ENCODE measurements at places on chromosomes 4 and X. TPM values are rescaled to one million over a fixed set of nuclear protein-coding genes. Genes with fewer than 3 reads are reported as not detected.

Gene BMPR1B
- 0.62 TPM for total RNA-seq

Gene SPANXN3
- not detected for total RNA-seq

Gene RIPPLY1
- total RNA-seq = not detected

Gene ZNF141
- not detected for total RNA-seq

Gene XG
- total RNA-seq = not detected

Gene REPS2
- 4.5 TPM for total RNA-seq

Gene TMSB15C
- total RNA-seq = 2.1 TPM

Gene ATP2B3
- 0.21 TPM for total RNA-seq

- no peak for DNase-seq
These were observed 105.9 kb downstream of the TEX13A start for GRCh38 chrX:105114554-105115130.

GRCh38 chr4:165756836-165757235, 116.2 kb upstream of the TLL1 start:
- DNase-seq = no peak

DNA sequence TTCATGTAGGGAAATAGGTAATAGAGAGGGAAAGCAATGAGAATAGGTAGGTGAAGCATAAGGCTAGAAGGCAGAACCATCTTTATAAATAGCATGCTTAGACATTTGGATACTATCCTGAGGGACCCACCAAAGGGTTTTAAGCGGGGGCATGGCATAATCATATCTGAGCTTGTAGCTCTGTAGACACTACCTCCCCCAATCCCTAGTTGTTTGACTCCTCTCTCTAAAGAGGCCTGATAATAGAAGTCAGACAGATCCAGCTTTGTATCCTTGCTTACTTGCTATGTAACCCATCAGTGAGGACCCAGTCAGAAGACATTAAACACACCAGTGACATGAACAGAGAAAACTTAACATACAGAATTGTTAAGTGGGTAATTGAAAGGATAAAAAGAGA, 58.7 kb downstream of the SCFD2 start:
- DNase-seq = no peak

- no peak for DNase-seq
These were observed 338.9 kb downstream of the DHX15 start for GRCh38 chr4:24245491-24245820.

DNA sequence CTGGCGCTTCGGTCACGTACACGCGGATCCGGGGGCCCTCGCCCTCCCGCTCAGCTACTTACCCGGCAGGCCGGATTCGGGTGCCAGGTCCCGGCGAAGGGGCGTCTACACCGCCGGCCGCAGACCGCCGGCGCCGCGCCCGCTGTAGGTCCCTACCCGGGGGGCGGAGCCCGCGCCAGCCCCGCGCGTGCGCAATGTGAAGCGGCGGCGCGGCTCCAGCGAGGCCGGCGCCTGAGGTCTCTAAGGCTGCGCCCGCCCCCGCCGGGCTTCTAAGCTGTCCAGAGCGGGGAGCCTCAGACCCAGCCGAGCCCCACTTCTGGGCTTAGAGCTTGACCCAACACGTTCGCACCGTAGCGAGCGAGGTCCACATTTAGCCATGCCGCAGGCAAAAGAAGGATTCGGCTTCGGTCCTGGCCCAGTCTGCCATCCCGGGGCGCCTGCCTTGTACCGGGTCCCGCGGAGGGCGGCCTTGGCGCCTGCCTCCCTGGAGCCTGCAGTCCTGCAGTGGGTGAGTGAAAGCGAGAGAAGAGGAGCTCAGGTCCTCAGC, at the start of gene ZNF518B:
TSS of gene ZNF518B (minus strand) at position 172 of the 547 bp plus-strand sequence. CDS start 11,098 bp downstream, outside the sequence.
- no peak for DNase-seq

- DNase-seq = no peak
These were observed 406.8 kb downstream of the SLITRK2 start for GRCh38 chrX:146224442-146224841.

DNA sequence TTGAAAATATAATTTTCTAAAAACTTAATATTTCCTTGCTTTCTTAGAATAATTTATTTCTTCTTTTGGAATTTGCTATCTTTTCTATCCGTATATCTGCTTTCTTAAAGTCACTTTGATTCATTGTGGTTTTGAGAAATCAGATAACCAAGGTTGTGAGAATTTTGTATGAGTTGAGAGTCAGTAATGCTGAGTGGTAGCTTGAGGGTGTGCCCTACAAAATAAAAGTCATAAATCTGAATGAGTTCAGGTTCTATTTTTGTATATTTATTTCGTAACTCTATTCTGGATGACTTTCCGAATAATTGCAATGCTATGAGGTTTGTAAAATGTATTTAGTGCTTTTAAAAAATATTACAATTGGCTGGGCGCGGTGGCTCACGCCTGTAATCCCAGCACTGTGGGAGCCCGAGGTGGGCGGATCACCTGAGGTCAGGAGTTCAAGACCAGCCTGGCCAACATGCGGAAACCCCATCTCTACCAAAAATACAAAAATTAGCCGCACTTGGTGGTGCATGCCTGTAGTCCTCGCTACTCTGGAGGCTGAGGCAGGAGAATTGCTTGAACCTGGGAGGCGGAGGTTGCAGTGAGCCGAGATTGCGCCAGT, 8.9 kb downstream of the COPS4 start:
- DNase-seq = no peak

DNA sequence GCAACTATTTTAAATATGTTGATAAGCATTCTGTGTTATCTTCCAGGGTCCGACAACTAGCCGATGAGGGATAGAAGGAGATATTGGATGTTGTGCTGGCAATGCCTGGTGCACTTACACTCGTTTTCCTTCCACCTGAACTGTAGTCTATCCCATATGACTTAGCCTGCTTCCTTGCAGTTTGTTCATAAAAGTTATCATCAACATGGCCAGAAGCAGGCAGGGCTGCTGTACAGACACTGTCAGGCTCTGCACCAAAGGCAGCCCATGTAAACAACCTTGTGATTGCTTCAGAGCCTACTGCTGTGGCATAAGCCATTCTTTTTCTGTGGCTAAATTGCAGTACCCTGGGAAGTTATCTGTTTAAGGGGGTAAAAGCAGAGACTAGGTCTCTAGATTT, 1.6 kb downstream of the MAPK10 start:
- DNase-seq = no peak

DNA sequence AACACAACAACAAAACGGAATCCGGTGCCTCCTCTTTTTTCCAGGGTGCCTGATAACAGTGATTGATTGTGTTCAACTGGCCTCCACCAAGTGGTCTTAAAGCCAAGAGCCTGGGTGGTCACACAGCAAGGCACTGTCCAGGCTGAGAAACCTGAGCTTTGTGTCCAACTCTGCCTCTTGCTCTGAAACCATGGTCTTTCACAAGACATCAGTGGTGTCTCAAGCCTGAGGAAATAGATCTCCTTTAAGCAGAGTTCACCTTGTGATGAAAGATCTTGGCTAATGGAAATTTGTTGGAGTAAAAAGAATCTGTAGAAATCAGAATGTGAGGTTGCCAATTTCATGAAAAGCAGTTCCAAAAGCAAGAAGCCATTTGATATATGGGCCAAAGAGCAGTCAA, 47.3 kb upstream of the ACSL1 start:
- DNase-seq = no peak

- DNase-seq = no peak
These were observed 45.1 kb upstream of the CDX4 start for GRCh38 chrX:73401591-73402266.

DNA sequence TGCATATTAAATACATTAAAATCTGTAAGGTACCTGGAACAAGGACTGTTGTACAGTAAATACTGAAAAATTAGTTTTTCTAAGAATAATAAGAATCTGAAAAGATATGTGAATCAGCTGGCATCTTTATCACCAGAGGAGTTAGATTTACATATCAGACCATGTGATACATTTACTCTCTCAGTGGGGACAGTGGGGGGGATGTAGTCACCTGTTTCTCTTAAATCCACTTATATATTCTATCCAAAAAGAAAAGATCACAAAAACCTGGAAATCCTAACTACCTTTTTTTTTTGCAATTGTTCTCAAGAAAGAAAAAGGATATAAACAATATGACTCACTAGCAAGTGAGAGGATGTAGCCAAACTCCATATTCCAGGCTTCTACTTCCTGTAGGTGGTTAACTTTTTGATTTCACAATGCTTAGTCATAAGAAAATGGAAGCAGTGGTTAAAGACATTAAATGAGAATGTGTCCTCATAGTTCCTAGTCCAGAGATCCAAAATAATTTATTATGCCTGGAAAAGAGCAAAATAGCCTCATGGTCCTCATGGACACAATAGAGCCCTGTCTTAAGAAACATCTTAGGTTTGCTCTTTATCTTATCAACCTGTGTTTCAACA, 22.5 kb upstream of the MYOZ2 start:
- DNase-seq = no peak

DNA sequence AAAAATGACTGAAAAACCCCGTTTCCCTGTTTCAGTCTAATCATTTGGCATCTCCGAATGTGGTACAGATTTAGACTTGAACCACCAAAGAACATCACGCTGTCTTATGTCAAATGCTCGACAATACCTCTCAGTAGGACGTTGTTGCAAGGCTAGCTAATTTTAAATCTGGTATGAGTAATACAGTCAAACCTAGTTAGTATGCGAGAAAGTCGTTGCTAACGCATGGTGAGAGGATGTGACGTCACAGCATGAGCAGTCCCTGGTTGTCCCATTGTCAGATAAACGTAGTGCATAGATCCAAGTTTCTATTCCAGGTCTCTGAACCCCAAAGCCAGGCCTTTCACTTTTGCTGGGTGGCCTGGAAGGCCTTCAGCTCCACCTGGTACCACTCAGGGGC, 44.7 kb downstream of the SETD7 start:
- no peak for DNase-seq

DNA sequence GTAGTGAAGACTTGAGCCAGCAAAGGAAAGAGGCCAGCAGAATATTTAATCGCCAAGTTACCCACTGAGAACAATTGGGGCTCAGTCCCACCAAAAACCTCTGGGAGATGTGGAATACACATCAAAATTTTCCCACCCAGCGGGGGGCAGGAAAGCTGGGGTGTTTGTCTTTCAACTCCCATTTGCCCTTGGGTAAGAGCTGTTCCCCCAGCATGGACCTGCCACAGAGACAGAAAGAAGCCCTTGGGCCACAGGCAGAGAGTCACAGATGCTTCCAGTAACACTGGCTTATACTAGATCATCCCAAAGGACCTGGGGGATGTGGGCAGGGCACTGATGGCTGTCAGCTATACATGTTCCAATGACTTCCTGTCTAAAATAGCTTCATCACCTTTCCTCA, 18.9 kb upstream of the FBXW7 start:
- DNase-seq = no peak

DNA sequence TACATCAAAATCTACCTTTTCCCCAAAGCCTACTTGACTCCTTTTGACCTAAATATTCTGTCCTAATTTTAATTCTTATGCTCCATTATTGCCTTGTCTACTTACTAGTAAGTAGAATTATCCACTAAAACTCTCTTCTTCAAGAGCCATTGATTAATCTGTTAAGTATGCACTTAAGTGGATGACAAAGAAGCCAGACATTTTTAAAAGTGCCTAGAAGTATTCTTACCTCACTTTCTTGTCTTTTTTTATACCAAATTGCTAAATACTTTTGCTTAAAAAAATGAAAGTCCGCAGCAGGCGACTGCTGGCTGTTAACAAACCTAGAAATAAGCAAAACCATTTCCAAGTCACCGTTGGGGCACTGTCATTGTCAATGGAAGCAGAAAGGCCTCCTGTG, 20.1 kb upstream of the FRMPD4 start:
- DNase-seq = no peak

DNA sequence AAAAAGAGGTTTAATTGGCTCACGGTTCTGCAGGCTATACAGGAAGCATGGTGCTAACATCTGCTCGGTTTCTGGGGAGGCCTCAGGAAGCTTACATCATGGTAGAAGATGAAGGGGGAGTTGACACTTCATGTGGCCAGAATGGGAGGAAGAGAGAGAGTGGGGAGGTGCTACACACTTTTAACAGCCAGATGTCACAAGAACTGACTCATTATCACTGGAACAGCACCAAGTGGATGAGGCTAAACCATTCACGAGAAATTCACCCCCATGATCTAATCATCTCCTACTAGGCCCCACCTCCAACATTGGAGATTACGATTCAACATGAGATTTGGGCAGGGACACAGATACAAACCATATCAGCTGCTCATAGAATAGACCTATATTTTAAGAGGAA, 255.8 kb downstream of the OPHN1 start:
- no peak for DNase-seq

DNA sequence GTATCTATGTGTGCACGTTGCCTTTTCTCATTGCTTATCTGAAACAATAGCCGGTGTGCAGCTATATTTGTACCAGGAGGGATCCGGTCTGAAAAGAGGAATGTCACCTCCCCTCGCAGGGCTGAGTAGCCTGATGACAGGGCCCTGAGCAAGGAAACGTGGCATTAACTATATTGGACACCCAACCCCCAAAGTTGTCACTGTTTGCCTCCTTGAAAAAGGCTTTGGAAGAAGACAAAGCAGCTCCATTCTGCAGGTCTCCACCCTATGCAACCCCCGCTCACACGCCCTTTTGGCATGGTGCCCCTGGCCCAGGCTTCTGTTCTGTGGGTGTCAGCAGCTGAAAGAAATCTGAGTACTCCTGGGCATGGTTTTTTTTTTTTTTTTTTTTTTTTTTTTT, 8.2 kb downstream of the PRRG3 start:
- no peak for DNase-seq

DNA sequence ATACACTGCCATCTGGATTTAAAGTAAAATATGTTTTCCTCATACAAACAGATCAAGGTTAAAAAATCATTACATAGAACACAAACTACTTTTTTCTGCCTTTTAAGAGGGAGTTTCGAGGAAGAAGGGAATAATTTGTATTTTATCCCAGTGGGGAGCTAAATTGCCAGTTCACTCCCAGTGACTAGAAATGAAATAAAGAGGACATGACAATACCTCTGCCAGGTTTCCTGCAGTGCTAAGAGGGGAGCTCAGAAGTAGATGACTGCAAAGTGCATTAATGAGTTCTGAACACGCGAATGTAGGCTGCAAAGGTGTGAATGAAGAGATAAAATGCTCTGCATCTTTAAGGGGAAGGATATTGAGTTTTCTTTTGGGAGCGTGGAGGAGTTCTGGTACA, 69.7 kb downstream of the SRPX start:
- DNase-seq = no peak

DNA sequence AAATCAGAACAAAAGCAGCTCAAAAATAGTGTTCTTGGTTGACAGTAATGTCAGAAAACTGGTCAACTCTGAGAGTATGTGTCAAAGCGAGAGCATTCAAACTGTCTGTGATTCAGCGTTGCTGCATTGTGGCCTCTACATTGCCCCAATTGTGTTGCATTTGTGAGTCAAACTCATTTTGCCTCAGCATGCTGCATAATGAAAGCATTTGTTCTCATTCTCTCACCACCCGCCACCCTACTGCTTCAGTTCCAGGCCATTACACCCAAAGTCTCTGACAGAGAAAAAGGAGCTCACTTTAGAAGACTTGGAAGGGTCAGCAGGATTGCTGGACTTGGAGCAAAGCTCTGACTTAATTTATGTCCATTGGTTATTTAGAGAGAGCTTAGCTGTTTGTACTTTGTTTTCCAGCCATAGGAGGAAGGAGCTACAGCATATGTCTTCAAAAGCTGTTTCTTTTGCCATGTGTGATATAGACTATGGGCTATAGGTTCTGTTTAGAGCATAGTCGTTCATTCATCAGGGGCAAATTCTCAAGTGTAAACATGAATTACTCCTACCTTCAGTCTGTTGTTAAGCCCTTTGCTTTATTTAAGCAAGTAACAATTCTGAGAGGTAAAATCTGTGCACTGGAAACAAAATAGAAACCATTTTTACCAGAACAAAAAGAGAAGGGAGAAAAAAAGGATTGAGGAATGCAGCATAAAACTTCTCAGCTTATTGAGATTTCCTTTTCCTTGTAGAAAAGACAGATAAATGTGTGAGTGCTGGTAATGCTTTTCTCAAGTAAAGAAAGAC, 153.4 kb upstream of the ANK2 start:
- DNase-seq = no peak

GRCh38 chr4:181083757-181084361, 1159.3 kb upstream of the TENM3 start:
- no peak for DNase-seq

All from Panc1 (cell line).